GM23338 (cell line): ENCODE measurements at places on chromosomes 2 and 18. TPM values are rescaled to one million over a fixed set of nuclear protein-coding genes. Genes with fewer than 3 reads are reported as not detected.
A peak's percentile ranks its signal among the peaks of the same experiment; 100 is the strongest.

DNA sequence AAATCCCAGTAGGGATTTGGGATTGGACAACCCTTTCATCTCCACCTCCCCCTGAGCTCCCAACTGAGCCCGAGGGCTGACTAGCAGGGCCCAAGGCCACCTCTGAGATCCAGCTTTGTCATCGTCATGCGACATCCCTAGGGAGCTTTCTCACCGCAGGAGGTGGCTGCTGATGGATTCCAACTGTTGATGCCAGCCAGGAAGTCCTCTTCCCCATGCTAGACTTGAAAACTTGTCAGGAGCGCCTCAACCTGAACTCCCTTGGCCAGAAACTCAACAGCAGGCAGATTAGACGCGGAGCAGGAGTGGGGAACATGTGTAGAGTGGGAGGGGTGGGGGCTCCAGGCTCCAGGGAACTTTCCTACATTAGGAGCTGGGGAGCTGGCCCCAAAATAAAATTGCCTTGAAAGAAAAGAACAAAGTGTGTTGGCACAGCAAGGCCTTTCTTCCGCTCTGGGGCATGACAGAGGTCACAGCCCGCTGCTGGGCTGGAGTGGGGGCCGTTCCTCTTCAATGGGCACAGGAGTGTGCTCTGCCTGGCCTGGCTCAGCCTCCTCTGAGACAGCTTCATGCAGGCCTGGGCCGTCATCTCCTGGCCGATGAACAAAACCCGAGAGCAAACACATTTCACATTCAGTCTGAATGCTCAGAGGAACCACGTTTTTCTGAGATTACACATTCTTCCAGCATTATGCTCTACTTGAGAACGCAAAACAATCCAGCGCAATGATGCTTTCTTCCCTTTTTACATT, 34.5 kb downstream of the EMILIN2 start:
- DNase-seq, result no peak

DNA sequence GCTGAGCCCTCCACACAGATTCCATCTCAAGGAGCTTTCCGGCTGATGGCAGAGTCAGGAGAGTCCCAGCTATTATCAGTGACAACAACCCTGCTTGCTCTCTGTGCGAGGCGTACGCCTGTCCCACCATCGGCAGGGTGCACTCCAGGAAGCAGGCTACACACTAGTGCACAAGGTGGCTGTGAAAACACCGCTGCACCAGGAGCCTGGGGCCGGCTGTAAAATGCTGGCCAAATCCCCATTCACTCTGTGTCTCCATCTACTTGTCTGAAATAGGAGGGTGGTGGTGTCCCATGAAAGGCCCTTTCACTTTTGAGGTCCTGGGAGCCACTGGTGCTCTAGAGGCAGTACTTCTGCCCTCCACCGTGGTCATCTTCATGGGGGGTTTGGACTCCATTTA, 183.2 kb upstream of the SMAD2 start:
- DNase-seq, result no peak

DNA sequence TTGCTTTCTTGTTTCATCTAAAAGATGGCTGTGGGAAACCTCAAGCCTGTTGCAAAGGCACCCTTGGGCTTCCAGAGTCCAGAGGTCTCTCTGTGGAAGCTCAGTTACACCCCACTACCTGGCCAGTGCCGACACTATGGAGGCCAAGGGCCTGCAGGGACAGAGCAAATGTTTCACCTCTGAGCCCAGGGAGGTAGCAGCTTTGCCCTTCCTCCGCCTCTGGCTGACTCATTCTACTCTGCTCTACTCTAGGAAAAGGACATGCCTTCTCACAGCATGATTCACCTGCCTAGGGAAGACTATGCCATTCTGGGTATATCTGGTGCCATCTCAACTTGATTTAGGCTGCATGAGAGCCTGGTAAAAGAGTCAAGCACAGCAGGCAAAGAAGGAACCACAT, 12.2 kb downstream of the MYOM1 start:
- no peak for DNase-seq

ABCG8 gene
- 0.31 and 0.35 TPM in 2 replicates for total RNA-seq

- DNase-seq, result peak; percentile 37
Observed at GRCh38 chr18:51049137-51049536, 19.1 kb downstream of the SMAD4 start.

DNA sequence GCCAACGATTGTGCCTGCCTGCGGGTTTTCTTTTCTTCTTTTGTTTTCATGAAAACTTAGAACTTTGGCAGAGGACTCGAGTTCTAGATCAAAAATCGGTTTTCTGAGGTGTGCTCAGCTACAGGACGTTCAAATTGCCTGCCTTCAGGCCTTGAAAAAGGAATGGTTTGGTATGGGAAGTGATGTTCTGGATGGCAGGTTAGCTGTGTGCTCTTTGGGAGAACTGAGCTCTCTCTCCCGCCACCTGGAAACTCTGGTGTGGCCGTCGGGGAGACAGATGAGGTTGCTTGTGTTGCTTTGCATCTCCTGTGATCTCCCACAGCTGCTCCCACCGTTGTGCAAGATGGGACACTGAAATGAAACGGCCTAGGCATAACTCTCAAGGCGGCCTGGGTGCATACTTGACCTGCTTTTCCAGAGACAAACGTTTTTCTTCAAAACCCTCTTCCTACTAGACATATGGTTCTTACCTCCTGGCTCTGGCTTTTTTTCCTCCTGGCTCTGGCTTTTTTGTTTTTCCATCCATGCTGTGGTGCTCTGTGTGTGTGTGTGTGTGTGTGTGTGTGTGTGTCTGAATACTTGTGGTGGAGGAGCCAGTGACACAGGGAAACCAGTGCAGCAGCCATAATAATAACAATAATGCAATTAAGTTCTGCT, 2.0 kb downstream of the FMNL2 start:
- DNase-seq, result peak; percentile 46

GRCh38 chr2:201786471-201786870, 5.7 kb upstream of the ALS2 start:
- no peak for DNase-seq

DNA sequence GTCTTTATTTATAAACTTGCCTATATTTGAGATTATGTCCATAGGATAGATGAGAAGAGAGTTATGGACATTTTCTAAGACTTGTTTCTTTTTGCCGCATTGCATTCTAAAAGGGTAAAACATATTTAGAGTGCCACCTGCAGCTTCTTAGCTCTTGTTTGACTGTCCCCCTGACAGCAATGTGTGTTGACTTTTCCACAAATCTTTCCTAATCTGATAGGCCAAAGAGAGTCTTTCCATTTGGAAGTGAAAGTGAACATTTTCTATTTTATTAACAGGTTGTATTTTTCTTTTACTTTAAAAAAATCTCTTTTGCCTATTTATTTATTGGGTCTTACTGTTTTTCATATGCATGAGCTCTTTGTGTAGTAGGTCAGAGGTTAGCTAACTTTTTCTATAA, 58.4 kb downstream of the FMNL2 start:
- no peak for DNase-seq

- no peak for DNase-seq
Observed at GRCh38 chr2:160687629-160688028, 194.0 kb upstream of the RBMS1 start.

REEP1 gene
- 1.6 and 4.5 TPM in 2 replicates for total RNA-seq

DNA sequence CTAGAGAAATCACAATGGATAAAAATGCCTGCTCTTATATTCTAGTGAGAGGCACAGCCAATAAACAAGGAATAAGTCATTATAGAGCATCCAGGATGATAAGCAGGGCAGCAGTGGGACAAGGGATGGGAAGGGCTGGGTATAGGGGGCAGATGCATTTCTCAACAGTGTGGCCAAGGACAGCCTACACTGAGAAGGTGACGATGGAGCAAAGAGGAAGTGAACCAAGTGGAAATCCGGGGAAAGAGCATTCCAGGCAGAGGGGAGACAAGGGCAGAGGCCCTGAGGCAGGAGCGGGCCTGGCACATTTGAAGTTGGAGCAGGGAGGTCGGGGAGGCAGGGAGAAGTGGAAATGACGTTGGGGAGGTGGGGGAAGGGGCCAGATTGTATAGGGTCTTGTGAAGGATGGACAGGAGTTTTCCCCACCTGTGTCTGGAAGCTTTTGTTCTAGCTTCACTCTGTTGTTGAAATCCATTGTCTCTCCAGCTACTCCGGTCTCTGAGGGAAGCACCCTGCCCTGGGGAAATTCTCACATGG, 17.6 kb downstream of the TMEM177 start:
- no peak for DNase-seq

DNA sequence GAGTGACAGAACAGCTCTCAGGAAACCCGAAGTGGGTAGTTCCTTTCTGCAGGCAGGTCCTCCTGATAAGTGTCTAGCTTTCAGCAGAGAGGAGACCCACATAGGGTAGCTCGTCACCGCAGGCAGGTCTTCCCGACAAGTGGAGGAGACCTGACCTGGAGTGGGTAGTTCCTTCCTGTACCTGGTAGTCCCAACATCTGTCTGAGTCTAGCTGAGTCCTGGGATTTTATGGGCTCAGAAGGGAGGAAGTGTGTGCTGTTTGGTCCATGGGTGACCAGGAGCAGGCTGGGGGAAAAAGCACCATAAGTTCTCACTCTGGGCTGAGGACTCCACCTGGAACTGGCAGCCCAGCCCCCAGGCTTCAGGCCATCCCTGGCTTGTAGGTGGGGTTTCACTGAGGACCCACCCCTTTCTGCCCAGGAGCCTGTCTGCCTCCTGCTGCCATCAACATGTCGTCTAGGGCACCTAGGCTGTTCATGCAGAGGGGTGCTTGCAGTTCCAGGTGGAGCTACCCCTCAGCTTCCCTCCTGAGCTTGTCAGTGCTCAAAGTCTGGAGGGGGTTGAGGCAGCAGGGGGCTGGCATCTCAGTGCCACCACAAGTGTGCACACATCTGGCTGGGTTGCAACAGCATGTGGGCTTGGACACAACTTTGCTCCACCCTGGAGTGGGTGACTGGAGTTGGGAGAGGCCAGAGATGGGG, 9.4 kb downstream of the DYSF start:
- DNase-seq, result no peak
